ENCODE measurements at places on chromosomes 5 and 9. TPM values are rescaled to one million over a fixed set of nuclear protein-coding genes. Genes with fewer than 3 reads are reported as not detected.
A peak's percentile ranks its signal among the peaks of the same experiment; 100 is the strongest.

DNA sequence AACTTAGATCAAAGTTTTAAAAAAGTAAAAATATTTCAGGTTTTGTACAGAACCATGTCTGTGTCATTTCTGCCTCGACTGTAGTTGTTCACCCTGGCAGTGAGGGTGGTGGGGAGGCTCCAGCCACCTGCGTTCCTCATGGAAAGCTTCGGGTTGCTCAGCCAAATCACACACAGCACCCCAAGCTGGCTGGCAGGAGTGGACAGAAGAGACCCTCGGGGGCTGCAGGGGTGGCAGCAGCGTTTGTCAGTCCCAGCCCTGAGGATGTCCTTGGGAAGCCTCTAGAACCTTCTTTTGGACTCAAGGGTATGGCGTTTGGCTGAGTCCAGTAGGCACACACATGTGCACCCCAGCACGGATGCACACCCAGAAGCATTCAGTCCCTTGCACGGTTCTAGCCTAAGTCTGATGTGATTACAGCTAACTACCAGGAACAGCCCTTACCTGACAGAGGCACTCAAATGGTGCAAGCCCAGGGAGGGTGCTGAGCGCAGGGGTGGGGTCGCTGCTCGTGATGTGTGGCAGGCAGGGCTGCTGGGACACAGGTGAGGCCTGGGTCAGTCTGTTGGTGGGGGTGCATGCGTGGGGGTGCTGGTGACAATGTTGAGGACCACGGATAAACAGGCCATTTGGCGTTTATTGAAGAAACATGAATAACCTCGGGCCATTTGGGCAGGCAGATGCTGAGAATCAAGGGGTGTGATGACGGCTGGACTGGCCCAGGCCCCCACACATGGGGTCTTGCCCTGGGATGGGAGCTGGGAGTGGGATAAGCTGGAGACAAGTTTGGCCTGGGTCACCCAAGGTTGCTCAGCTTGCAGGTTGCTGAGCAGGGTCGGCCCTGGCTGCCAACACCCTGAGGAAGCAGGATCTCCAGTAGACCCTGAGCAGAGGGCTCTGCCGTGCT lies 103.4 kb downstream of the PHF2 start:
- peak; percentile 15 for DNase-seq

DNA sequence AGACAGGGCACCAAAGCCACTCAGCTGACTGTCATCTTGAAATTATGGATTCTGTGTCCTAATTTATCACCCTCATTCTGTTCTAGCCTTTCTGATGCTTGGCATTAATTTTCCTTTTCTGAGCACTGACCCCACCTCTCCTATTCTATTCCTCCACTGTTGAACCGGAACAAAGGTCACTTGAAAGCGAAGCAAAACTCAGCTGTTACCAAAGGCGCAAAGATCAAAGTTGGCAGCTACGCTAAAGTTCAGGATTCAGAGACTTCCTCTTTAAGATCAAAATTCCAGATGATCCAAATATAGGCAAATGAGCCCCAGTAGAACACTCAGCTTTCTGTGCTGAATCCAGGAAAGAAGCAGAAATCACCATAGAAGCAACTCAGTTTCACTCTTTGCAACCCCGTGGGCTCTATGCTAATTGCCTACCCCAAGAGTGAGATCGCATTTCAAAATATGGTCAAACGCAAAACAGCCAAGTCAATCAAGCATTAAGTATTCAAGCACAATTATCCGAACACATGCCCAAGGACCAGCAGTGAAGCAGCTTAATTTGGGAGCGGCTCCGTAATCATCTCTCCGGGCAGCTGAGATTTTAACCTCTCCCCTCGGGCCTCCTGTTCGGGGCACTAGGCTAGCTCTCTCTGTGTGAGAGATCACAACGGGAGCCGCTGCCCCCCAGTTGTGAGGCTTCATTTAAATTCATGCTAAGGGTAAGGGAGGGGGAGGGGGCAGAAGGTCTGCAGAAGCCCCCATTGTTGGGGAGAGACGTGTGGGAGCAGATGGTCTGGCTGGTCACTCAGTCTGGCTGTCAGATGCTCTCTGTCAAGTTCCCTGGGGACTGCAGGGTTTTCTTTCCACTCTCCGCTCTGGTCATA lies 288.6 kb downstream of the ELAVL2 start:
- no peak for DNase-seq

GRCh38 chr5:106595864-106596263 lies 1074.9 kb downstream of the EFNA5 start:
- DNase-seq = no peak

- no peak for DNase-seq
These were observed 8.9 kb downstream of the TSSK1B start for GRCh38 chr5:113425909-113426308.

GRCh38 chr5:134604908-134605307 lies 27.7 kb downstream of the SAR1B start:
- no peak for DNase-seq

Gene TMEM171
- total RNA-seq = 0.42 TPM

Gene AK6
- 40.8 TPM for total RNA-seq

Gene FBXL7
- total RNA-seq = 14.6 TPM

Gene FOXI1
- total RNA-seq = not detected

Gene NPR3
- total RNA-seq = not detected

All from H9 (cell line).